ENCODE measurements at places on chromosomes 5 and 9.
A peak's percentile ranks its signal among the peaks of the same experiment; 100 is the strongest.

- no peak for DNase-seq
Observed at GRCh38 chr5:35247648-35248034, 17.4 kb upstream of the PRLR start.

DNA sequence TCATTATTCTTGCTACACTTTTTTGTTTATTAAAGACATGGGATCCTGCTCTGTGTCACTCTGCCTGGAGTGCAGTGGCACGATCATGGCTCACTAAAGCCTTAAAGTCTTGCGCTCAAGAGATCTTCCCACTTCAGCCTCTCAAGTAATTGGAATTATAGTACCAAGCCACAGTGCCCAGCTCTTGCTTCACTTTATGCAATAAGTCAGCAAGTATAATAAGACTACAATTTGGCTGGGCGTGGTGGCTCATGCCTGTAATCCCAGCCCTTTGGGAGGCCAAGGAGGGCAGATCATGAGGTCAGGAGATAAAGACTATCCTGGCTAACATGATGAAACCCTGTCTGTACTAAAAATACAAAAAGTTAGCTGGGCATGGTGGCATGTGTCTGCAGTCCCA, 5.9 kb downstream of the C9orf153 start:
- DNase-seq: no peak

GRCh38 chr5:56522960-56523359, 289.8 kb upstream of the ANKRD55 start:
- DNase-seq: peak; percentile 10

DNA sequence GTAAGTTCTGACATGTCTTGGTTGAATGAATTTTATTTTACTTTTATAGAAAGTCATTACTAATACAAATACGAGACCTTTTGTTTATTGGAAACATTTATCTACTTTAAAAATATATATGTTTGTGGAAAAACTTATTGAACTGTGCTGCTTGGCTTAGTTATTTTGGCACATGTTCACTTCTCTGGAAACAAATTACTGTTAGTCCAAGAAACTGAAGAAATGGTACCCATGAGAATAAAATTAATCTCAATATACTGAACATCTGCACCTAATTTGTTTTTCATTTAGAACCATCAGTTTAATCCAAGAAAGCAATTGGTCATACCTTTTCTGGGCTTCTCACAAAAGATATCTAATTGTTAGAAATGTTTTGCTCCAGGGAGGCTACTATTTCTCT, 32.2 kb downstream of the INVS start:
- no peak for DNase-seq

DNA sequence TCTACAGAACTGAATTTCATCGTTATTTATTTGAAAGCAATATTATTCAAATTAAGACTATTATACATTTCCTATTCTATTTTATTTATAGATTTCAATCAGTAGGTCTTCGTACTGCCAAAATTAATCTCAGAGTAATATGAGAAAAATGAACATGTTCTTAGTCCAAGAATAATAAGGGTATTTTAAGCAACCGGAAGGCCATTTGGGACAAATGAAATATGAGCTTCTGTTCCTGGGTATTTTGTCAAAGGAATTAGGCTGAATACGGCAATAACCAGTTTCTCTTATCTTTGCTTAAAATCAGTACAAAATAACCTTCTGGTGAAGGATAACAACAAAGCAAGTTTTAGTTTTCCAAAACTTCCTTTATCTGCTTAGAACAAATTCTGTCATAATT, 410.3 kb upstream of the PRR16 start:
- DNase-seq: no peak

GRCh38 chr5:171453056-171453725, 33.7 kb downstream of the FGF18 start:
- DNase-seq: no peak

DNA sequence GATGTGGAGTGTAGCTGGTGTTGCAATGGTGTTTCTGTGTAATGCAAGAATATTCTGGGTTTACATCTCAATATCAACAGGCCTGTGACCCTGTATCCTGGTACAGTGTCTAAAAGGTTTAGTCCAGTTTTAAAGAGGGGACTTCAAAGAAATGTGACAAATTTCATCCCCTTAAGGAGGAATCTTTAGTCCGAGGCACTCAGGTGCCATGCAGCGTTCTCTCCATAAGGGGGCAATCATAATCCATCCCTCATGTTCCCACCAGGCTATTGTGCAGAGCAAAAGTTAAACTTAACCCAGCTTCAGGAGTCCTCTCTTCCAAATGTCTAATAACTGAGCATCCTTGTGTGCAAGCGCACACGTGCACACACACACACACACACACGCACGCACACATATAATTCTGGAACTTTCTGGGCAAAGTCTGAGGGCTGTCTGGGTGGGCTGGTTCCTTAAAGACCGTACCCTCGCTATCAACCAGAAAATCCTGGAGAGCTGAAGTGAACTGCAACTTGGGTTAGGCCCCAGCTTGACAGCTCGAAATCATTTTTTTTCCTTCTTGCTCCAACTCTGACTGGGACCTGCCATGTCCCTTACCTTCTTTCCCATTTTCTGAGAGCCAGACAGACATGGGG, 46.0 kb downstream of the CRB2 start:
- DNase-seq: peak; percentile 20

DNA sequence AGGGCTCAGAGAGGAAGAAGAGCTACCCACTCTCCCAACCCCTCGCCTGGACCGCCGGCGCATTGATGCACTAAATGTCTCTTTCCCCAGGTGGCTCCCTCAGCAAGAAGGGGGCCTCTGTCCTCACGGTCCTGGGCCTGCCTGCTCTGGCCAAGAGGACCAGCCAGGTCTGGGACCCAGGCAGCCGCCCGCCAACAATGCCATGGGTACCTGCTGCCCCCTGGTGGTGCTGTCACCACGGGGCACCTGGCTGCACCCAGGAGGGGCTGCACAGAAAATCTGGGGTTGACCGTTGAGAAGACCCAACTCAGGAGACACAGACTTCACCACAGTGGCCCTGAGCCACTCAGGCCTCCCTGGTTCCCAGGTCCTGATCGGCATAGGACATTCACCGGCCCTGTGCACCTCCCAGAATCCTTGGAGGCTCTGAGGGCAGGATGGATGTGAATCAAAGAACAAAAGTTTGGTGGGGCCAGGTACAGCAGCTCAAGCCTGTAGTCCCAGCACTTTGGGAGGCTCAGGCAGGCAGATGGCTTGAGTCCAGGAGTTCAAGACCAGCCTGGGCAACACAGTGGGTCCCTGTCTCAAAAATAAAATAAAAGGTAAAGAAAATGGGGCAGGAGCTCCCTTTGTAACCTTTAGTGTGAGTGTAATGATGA, 2.4 kb upstream of the VAV2 start:
- DNase-seq: no peak

- no peak for DNase-seq
Observed at GRCh38 chr5:13766236-13766635, 178.3 kb downstream of the DNAH5 start.

DNA sequence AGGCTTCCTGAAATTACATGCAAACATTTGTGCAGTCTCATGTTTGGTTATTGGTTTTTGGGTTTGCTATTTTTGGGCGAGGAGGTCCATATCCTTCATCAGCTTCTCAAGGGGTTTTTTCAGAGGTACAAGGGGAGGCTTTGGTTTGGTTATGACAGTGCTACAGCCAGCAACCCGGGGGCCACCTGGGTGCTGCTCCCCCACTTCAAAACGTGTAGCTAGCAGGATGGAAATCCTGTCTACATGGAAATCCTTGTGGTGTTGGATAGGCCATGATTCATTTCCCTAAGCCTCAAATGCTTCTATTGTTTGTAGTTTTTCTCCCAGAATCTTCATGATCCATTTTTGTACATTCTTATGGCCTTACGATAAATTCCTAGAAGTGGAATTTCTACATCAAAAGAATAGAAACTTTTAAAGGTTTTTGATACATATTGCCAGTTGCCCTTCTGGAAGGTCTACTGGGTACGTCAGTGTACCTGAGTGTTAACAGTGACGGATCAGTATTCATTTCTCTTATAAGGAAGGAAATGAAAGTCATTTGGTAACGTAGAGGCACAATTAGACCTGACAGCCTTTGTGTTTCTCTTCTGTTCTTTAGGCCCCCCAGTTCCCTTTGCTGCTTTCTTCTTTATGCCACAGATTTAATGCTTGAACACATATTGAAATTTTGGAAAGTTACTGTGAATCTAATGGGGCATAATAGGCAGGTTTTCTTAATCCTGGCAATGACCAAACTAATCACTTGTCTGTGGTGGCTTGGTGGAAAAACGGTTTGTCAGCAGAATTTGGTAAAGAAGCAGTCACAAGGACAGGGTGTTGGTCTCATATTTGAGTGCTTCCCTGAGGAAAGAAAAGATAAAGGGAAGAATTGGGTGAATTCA, 69.7 kb upstream of the ABL1 start:
- no peak for DNase-seq

GRCh38 chr5:146073239-146073900, 32.0 kb downstream of the PLAC8L1 start:
- DNase-seq: no peak

DNA sequence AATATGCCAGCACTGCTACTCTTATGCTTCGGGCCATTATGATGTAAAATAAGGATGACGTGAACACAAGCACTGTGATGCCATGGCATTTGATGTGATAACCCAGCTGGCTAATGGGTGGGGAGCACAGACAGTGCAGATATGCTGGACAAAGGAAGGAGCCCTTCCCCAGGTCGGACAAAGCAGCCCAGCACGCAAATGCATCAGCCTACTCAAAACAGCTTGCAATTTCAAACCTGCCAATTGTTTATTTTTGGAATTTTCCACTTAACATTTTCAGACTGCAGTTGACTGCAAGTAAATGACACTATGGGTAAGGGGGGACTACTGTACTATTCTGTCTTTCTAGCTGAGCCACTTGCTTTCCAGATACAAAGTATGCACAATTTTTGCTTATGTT, 181.3 kb downstream of the DCP2 start:
- DNase-seq: no peak

All from GM04504 (cell line).